ENCODE measurements at places on chromosomes 13 and 19.

- no peak for DNase-seq
These were observed 187.3 kb downstream of the NUFIP1 start for GRCh38 chr13:44801990-44802389.

- no peak for DNase-seq
These were observed 100.5 kb downstream of the TRPC4 start for GRCh38 chr13:37769078-37769477.

GRCh38 chr19:9324584-9324962 lies 594 bp downstream of the ZNF559 start:
- DNase-seq = no peak

DNA sequence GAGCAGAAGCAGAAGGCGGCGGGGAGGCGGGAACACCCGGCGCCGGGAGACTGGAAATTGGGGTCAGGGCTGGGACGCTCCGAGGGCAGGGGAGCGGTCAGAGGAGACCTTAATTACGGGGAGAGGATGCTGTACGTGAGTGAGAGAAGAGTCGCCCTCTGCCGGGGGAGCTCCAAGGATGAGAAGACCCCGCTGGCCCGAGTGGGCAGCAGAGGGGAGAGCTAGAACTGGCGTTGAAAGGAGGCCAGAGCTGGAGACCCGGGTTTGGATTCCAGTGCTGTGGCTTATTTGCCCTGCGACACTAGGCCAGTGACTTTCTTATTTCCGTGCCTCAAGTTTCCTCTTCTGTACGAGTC lies 536 bp downstream of the FAM32A start:
- peak; percentile 31 for DNase-seq

DNA sequence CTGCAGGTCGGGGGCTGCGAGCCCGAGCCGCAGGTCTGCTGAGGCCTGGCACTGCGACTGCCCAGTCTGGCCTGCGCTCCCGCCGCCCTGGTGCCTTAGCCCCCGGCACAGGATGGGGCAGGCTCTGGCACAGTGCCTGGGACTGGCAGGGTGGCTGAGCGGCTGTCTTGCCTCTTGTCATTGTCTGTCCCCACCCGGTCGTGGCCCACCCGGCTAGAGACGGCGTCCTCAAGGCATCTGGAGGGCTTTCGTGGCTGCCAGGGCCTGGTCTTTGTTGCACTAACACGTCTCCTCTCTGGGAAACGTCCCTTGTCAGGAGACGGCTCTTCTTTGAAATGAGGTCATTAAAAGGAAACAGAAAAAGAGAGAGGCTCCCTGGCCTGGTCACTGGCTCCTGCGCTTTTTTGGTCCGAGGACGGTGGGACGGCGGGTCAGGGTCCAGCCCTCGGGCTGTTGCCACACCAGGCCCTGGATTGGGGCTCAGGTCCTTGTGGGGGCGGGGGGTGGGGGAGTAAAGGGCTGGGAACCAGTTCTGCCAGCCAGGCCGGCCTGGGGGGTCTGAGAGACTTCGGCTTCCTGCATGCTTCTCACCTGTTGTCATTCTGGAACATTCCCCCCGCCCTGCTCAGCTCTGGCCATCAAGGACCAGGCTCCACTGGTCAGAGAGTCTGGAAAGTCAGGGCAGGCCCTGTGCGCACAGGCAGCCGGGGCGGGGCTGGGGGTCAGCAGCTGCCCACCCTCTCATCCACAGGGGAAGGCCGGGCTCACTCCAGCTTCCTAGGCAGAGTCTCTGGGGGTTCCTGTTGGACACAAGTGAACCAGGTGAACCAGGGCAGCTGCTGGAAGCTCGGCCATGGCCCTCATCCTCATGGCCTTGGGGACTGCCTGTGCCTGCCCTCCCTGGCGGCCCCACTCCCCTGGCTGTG lies 6.2 kb upstream of the ZNF554 start:
- DNase-seq = peak; percentile 25

GRCh38 chr13:92354583-92354982 lies 872.0 kb upstream of the GPC6 start:
- no peak for DNase-seq

GRCh38 chr19:38557205-38557799 lies 60.5 kb downstream of the MAP4K1 start:
- no peak for DNase-seq

GRCh38 chr13:47211106-47211505 lies 314.3 kb upstream of the HTR2A start:
- no peak for DNase-seq

GRCh38 chr19:18001777-18002345 lies 6.1 kb upstream of the ARRDC2 start:
- no peak for DNase-seq

GRCh38 chr19:2524840-2525723 lies 49.2 kb downstream of the GADD45B start:
- DNase-seq = peak; percentile 81

DNA sequence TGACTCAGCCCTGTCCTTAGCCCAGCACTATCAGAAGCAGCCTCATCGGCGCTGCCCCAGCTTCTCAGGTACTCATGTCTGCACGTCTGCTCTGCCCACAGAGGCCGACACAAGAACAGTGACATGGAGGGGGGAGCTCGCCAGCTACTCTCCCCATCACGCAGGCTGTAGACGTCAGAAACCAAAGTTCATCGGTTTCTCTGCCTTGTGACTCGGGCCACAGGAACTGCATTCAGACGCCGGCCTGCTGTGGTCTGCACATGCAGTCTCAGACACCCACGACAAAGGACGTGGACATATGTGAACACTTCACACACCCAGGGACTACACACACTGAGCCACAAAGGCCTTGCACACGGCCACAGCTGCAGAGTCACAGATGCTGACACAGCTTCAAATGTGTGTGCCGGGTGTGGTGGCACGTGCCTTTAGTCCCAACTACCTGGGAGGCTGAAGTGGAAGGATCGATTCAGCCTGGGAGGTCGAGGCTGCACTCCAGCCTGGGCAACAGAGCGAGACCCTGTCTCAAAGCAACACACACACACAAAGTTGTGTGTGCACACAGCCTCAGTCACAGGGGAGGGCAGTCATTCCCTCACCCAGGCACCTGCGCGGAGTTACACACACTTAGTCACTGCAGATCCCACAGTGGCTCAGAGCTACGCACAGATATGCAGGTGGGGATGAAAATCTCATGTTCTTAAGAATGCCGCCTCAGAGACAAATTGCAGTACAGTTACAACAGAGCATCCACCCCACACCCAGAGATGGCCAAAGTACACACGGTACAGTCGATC lies 4.9 kb upstream of the ZFP36 start:
- peak; percentile 26 for DNase-seq

DNA sequence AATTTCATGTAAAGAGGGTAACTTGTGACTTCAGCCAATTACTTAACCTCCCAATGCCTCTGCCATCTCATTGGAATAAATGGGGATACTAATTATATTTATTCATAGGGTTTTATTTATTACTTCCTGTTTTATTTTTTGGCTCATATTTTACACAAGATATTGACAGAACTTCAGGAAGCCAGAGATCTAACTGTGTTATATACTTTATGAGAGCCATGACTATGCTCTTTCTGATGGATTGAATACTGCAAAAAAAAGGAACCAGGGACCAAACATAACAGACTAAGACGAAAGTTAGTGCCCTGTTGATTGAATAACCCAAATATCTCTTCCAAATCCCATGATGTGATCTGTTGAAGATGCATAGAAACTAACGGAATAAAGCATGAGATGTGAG lies 243.3 kb upstream of the STARD13 start:
- DNase-seq = no peak

DNA sequence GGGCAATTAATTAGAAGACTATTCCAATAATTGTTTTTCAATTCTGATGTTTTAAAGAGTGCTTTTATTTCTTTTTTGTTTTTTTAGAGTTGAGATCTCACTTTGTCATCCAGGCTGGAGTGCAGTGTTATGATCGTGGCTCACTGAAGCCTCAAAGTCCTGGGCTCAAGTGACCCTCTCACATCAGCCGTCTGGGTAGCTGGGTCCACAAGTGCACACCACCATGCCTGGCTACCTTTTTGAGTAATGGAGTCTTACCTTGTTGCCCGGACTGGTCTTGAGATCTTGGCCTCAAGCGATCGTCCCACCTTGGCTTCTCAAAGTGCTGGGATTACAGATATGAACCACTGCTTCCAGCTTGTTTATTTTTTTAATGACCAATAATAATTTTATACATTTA lies 207.8 kb downstream of the NDFIP2 start:
- DNase-seq = no peak

DNA sequence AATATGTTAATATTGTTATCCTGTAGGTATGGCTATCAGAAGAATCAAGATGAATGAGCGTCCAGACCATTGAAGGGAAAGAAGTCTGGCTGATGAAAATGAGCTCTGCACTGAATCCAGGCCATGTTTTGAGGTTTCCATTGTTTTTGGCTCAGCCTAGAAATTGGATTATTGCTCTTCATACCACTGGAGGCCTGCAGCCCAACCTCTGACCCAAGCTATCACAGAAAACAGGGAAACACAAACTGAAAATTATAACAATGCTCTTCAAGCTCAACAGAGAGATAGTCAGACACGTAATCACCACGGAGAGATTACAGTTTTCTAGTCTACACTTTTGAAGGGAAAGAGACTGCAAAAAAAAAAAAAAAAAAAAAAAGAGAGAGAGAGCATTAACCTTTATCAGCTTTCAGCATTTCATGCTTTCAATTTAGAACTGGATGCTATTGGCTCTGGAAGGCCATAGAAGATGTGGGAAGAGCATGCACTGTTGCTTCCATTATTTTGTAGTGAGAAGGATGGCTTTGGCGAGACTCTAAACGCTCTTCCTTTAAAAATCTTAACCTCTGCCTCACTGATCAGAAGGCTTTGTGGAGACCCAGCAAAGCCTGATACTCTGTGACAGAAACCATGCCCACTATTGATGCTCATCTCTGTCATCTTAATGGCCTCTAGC lies 10.8 kb downstream of the EDNRB start:
- DNase-seq = no peak

DNA sequence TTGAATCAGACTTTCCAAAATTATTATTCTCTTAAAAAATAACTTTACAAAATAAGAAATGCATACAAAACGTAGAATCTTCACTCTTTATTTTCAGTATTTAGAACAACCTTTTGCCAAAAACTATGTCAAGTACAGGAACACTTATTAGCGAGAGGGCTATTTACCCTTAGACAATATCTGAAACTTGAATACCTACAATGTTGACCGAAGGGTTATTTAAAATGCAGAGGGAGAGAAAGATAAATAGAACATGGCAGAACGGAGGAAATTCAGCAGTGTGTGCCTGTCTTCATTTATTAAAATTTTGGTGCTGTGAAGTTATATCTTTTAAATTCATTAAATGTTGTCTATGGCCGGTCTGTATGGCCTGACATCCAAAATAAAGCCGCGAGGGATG lies 198.8 kb downstream of the EFNB2 start:
- DNase-seq = no peak

- DNase-seq = no peak
These were observed 50.0 kb upstream of the WDFY2 start for GRCh38 chr13:51534041-51534817.

DNA sequence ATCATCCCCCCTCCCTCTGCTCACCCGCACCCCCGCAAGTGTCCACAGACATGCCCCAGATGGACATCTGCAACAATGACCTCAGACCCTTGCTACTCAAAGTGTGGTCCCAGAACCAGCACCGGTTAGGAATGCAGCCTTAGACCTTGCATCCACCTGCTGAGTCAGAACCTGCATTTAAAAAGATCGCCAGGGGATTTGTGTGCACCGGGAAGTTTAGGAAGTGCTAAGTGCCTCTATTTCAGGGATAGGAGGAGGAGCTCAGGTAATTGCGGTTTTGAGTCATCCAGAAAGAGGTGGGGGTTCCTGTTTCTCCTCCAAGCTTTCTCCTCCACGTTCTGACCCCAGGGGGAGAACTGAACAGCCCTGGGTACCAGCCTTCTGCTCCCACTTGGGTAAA lies 46.2 kb downstream of the CACNA1A start:
- no peak for DNase-seq

GRCh38 chr19:55253842-55254624 lies 4.8 kb downstream of the PPP6R1 start:
- DNase-seq = no peak

- peak; percentile 46 for DNase-seq
These were observed 21.7 kb downstream of the ZIC5 start for GRCh38 chr13:99949679-99950413.

DNA sequence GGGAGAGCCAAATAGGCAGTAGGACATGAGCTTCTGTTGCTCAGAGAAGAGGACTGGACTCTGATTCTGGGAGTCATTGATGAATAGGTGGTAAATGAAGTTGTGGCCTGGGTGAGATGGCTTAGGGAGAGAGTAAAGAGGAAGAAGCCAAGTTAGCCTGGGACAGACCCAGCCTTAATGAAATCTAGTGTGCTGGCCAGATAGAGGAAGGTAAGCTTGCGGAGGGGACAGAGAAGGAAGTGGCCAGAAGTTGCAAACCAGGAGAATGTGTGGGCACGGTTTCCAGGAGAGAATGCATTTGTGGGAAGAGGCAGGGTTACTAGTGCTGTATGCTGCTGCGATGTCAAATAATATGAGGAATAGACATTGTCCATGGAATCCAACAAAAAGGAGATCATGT lies 83.3 kb upstream of the OLFM4 start:
- DNase-seq = no peak

GRCh38 chr13:77702366-77702765 lies 4.9 kb downstream of the SLAIN1 start:
- DNase-seq = peak; percentile 16

DNA sequence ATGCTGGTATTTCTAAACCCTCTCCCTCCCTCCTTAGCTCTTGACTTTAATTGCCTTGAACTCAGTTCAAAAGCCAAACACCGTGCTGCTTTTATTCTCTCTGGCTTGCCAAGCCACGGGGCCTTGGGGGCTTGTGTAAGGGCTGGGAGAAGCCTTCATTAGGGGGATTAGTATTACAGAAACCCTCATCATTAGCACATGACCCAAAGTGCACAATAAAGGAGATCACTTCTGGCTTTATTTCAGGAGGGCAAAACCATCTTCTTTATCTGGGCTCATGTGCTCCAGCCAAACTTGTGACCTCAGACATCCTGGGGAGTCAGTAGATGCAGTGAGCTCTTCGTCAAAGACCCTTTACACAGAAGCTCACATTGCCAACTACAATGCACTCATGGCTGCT lies at the start of gene DCT:
Gene DCT, minus strand, starts transcription at position 67 of the 400 bp plus-strand sequence. CDS start 427 bp downstream, outside the sequence.
- no peak for DNase-seq

DNA sequence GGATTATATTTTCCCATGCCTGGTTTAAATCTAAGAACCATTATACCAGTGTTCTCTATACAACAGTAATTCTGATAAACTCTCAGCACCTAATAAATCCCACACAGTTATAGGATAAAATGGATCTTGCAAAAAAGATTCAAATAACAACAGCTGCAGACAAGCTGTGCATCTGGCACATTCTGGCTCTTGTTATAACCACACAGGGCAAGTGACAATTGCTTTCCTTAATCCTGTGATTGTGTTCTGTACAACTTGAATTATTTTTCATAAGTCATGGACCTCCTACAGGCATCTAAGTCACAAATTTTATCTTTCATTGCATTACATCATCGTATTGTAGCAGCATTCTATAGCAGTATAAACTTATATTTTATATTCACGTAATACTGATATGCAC lies 948.3 kb downstream of the SLITRK1 start:
- no peak for DNase-seq

DNA sequence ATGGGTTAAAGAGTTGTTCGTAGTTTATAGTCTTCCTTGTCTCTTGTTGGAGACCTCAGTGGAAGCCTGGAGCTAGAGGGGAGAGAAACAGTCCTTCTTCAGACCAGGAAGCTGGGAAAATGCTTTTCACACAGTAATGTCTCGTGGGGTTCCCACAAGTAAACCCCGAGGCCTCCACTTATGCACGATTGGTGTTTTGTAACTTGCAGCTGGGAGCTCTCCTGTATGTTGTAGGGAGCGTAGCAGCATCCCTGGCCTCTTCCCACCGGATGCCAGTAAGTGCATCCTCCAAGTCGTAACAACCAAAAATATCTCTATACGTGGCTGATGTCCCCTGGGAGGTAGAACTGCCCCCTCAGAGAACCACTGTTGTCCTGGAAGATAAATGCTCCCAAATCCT lies 3.5 kb downstream of the CHAF1A start:
- DNase-seq = no peak
